GM12891 (cell line): ENCODE measurements at places on chromosomes 7 and 10.

- no peak for DNase-seq
These were observed 37.4 kb upstream of the DUSP5 start for GRCh38 chr10:110460111-110460809.

- no peak for DNase-seq
These were observed 110.4 kb downstream of the AHR start for GRCh38 chr7:17408904-17409290.

DNA sequence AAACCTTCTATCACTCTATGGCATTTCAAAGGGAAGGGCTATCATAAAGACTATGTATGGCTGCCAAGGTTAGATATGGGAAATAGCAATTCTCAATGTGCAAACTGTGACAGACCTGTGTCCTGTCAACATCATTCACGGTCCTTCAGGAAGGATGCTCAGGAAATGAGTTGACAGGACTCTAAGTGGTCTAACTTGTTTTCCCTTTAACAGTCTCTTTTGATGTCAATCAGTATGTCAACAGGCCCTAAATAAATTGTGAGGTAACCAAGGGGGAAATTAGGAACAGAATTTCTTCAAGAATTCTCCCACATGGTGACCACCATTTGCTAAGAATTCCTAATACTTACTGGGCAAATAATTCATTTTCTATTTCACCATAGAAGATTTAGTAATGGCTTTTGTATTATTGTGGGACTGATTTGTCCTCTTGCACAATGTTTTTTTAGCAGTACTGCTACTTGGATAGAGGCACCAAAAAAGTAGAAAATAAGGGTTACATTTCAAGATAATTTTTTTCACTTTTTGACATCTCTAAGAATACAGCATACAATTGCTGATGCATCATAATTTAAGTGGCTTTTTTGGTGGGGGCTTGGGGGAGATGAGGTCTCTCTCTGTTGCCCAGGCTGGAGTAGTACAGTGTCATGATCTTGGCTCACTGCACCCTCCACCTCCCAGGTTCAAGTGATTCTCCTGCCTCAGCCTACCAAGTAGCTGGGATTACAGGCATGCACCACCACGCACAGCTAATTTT lies 275.8 kb downstream of the CACNA2D1 start:
- DNase-seq, result no peak

DNA sequence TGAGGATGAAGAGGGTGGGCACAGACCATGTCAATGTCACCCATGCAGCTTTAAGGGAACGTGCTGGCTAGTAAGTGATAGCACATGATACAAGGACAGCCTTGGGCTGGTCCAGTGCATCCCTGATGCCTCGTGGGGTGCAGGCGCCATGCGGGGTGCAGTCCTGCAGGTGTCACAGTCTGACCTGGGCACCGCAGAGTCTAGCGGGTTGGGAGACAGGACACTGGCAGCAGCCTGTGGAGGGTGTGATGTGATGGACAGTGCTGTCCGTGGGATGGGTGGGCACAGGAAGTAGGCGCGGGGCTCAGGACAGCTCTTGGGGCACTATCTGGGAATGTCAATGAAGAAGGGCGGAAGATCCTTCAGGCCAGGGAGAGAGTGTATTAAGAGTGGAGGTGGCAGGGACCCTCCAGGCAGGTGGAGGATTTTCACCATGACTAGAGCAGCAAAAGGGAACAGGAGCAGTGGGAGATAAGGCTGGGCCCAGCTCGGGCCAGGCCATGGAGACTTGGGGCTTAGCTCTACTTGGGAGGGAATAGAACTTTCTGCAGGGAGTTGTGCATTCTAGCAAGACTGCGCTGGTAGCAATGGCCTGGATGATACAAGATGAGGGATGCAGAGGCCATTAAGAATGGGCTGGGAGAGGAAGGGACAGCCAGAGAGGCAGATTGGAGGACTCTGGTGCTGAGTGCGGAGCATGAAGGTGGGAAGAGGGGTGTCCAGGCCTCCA lies 122.5 kb downstream of the PTPN20 start:
- no peak for DNase-seq

- DNase-seq, result no peak
These were observed 34.9 kb upstream of the TMEM248 start for GRCh38 chr7:66886152-66886551.

GRCh38 chr10:35690534-35690933 lies 48.4 kb upstream of the FZD8 start:
- no peak for DNase-seq

DNA sequence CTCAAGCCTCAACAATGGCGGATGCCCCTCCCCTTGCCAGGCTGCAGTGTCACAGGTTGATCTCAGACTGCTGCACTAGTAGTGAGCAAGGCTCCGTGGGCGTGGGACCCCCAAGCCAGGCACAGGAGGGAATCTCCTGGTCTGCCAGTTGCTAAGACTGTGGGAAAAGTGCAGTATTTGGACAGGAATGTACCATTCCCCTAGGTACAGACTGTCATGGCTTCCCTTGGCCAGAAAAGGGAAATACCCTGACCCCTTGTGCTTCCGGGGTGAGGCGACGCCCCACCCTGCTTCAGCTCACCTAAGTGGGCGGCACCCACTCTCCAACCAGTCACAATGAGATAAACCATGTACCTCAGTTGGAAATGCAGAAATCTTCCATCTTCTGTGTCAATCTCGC lies 44.0 kb upstream of the TMEM243 start:
- DNase-seq, result no peak

DNA sequence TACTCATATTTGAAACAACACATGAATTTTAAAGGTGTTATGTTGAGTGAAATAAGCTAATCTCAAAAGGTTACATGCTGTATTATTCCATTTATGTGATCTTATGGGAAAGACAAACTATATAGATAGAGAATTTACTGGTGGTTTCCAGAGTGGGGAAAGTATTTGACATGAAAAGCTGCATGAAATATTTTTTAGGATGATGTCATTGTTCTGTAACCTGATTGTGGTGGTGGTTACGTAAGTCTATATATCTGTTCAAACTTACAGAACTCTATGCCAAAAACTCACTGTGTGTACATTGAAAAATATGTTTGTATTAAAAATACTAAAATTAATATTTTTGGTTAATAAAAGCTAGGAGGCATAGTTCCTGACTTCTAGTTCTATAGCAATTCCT lies 453.0 kb downstream of the SORCS3 start:
- no peak for DNase-seq

DNA sequence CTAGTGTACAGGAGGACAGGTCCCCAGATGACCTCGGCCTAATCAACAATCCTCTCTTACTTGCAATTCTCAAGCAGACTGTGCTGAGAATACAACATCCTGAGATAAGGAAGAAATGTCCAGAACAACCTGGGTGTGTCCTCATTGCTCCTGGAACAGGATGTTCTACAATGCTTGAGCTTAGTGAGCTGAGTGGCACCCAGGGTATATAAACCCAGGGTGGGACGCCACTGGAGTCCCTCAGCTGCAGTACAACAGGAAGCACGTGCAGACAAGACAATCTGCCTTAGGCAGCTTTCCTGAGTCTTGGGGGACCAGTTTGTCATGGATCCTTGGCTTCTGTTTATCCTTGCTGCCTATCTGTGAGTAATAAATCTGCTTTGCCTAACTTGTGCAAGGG lies 27.7 kb upstream of the SLC25A13 start:
- DNase-seq, result no peak

DNA sequence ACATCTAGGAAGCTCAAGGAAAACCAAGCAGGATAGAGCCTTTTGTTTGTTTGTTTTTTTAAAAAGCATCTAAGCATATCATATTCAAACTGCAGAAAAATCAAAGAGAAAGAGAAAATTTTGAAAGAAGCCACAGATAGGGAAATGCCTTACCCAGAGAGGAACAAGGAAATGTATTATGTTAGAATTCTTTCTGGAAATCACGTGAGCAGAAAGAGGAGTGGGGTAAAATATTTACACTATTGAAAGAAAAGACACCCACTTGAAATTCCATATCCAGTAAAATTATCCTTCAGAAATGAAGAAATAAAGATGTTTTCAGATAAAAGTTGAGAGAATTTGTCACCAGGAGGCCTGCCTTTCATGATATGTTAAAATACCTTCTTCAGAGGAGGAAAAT lies 775.7 kb upstream of the IGFBP3 start:
- DNase-seq, result no peak

GRCh38 chr7:256461-256940 lies 33.5 kb upstream of the FOXL3 start:
- no peak for DNase-seq

- DNase-seq, result no peak
These were observed 415.1 kb upstream of the FZD8 start for GRCh38 chr10:36057180-36057579.

- DNase-seq, result no peak
These were observed 103.0 kb downstream of the CELF2 start for GRCh38 chr10:11120711-11121110.

DNA sequence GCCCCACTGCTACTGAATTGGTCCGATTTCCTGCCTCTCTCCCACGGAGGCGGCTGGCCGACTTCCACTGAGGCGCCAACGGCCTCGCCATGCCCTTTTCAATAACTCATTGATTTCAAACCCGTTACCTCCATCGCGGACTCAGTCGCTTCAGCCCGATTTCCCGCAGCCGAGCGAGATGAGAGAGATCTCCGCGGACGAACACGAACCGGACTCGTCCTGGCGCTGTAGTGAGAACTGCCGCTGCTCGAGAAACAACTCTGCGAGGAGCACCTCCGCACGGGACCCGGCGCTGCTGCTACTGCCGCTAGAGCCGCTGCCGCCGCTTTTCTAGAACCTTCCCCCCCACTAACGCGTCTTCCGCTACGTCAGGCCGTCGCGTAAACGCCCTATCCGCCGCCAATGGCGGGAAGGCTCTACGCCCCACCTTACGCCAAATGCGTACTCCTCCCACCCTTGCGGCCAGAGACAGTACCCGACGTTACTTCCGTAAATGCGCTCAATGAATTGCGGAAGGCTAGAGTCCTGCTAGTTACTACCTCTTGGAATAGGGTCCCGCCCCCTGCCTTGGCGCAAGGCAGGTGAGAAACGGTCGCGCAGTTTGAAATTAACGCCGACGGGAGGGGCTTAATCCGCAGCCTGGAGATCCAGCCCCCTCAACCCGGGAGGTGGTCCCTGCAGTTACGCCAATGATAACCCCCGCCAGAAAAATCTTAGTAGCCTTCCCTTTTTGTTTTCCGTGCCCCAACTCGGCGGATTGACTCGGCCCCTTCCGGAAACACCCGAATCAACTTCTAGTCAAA lies at the start of gene HNRNPA2B1:
TSS of gene HNRNPA2B1 (minus strand) at position 303 of the 803 bp plus-strand sequence. CDS start at position 134, 169 bp downstream.
- peak; percentile 55 for DNase-seq

DNA sequence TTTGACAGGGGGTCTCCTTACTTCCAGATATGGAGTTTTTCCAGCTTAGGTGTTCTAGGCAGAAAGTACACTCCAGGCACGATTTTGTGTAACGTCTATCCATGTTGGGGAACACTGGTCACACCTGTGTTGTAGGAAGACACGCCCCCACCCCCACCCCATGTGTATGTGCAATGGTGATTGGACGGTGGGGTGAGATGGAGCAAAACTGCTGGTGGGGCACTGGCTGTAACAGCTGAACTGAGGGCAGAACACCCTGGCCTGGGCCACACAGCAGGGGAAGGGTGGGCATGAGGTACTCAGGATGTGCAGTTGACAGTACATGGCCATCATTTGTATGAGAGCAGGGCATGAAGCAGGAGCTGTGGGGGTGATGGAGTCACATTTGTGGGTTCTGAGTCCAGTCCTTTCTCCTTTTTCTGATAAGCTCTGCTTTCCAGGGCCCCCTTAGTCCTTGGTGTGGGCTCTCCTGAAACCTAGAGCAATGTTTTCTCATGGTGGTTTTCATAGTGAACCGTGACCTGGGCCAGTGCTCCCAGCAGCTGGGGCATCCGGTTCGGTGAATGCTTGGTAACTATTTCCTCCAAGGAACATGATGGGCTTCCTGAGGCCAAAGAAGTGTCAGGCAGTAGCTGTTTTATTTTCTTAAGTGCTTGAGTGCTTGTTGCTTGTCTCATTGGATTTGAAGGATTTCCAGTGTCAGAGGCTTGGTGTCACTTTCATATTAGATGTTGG lies 63.4 kb upstream of the AQP1 start:
- DNase-seq, result no peak

DNA sequence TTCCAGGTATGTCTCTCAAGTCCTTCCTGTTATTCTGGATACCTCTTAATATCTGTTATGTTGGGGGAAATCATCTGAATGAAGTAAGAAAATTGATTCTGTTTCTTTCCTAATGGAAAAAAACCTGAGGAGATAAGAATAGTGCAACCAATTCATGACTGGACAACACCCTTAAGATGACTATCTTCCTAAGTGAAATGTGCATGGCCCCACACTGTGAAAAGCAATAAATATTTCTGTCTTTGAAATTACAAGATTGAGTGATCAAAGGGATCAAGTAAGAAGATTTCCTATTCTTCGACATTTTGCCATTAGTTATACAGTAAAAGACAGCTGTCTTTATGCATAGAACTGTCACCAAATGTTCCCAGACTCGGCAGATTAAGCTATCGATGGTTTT lies 73.9 kb downstream of the CHCHD3 start:
- no peak for DNase-seq

- DNase-seq, result no peak
These were observed 294.2 kb upstream of the ZMIZ1 start for GRCh38 chr10:78774614-78774998.

- DNase-seq, result no peak
These were observed 11.7 kb downstream of the LRRC20 start for GRCh38 chr10:70370766-70371165.

DNA sequence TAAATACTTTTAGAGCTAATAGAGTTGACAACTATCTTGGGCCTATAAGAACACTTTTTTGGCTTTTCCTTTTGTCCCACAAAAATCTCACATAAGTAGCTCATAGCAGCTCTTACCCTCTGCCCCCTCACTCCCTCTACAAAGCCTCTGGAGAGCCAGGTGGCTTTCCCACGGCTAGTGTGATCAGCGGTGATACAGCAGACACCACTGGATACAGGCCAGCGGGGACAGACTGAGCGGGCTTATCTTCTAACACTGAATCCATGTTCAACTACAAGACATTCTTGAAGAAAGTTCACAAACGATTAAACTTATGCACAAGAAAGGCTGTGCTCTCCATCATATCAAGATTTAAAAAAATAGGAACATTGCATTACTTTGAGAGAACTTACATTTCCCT lies 377.2 kb downstream of the PARD3 start:
- no peak for DNase-seq

DNA sequence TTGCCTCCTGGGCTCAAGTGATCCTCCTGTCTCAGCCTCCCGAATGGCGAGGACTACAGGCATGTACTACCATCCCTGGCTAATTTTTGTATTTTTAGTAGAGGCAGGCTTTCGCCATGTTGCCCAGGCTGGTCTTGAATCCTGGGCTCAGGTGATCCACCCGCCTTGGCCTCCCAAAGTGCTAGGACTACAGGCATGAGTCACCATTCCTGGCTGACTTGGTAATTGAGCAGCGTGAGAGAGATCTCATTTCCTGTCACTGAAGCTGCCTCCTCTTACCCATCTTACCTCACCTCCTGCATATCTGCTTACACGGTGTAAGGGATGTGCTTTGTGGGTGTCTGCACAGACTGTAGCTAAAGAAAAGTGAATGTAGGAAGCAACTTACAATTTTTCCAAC lies 9.7 kb downstream of the IFIT3 start:
- no peak for DNase-seq
